EL (cell line): ENCODE measurements at places on chromosomes 1 and 21.
A peak's percentile ranks its signal among the peaks of the same experiment; 100 is the strongest.

DNA sequence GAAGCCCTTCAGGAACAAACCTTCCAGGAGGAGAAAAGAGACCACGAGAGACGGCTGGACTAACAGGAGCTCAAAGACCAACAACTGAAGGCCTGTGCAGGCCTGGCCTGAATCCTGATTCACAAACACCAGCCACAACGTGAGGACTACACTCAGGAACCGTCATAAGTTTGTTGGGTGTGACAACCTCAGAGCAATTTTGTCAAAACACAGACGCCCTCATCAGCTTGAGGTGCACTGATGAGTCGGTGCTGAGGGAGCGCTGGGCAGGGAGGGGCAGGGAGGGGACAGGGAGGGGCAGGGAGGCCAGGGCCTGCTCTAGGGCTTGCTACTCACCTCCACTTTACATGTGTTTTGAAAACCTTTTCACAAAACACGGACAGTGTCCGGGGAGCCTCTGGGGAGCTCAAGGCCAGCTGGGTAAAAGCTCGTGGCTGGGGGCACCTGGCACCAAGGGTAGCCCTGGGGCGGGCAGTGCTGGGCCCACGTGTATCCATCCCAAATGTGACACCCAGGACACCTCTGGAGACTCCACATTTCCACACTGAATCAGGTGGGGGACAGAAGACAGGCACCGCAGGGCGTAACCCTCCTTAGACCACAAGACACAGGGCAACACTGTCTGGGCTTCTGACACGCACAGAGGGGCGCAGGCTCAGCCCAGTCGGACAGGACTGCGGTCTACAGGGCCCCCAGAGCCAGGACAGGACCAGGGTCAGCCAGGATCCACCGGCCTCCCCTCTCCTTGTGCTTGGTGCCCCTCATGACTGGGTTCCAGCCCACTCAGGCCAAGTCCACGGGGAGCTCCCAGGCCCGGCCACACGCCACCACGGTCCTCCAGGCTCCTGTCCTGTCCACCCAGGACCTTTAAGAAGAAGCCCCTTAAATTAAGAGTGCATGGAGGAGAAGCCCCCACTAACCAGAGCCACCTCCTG lies 16.5 kb downstream of the LSS start:
- no peak for DNase-seq

GRCh38 chr1:93328809-93329760 lies 16.6 kb upstream of the DR1 start:
- DNase-seq, result peak; percentile 47

GRCh38 chr1:109214695-109215623 lies 1.2 kb downstream of the SARS1 start:
- peak; percentile 92 for DNase-seq

DNA sequence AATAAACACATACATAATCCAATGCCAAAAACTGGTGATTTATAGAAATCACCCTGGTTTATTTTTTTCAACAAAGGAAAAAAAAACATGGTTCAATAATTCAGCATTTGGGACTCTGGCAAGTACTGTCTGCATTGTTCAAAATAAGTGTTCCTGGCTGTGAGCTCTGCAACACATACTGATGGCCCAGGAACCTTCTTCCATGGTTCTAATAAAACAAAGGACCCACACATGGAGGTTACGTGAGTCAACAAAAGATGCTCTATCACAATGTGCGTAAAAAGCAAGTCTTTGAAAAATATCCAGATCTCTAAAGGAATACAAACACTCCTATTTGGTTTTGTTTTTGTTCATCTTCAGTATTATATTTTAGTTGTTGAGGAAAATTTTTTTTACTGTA lies 37.9 kb upstream of the C1orf198 start:
- no peak for DNase-seq

DNA sequence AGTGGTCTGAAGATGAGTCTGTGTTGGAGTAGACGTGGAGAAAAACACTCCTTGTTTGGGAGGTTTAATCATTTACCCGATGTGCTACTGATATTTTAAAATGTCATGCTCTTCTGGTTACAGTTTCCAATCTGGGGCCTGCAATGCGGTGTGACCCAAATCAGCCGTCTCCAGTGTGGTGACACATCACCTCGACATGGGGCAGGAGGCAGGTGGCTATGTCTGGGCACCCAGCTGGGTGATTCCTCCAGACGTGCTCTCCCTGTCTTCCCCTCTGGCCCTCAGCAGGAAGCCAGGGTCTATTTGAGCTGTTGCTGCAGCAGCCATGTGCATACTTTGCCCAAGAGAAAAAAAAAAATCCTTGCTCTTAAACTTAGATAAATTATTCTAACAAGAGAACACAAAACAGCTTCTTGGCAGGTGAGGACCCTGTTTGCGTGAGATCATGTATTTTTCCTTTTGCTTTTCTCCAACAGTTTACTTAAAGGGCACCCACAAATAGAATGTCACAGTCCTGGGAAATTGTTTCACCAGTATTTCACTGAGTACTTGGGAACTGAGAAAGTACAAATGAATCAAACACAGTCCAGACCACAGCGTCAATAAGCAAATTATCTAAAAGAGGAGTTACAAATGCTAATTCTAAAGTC lies 38.9 kb upstream of the MAP10 start:
- DNase-seq, result no peak

DNA sequence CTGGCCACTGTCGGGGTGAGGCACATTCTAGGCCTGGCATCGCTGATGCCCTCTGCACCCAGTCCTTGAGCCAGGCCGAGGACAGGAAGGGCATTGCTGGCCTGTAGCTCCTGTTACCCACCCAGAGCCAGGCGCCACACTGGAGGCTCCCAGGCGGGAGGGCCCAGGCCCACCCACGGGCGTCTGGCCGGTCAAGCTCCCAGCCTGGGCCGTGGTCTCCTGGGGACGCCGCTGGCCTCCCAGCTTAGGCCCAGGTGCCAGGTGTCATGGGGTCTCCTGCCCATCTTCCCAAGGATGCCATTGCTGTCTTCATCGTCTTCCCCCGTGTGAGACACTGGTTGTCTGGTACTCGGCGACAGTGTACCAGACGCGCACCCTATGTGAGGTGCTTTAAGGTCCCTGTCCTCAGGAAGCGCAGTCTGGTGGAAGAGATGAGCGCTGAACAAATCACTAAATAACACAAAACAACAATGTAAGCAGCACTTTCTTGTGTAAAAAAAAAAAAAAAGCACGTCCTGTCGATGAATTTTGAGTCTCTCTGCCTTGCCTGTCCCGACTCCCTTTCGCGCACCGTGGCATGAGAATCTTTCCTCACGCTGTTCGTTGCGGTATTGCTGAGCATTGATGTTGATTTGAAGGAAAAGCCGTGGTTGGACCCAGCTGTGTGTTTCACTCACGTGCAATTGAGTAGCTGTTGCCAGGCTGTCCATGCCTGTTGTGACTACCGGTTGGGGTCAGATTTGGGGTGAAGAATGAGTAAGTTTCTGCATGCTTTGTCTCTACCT lies 27.0 kb upstream of the TRAPPC10 start:
- no peak for DNase-seq

- peak; percentile 9 for DNase-seq
Measured at GRCh38 chr1:92736395-92736794, 48.5 kb downstream of the EVI5 start.

- DNase-seq, result no peak
Measured at GRCh38 chr21:43692949-43693348, 26.0 kb upstream of the PDXK start.

GRCh38 chr1:51941528-51941927 lies 49.0 kb downstream of the RAB3B start:
- DNase-seq, result peak; percentile 20

DNA sequence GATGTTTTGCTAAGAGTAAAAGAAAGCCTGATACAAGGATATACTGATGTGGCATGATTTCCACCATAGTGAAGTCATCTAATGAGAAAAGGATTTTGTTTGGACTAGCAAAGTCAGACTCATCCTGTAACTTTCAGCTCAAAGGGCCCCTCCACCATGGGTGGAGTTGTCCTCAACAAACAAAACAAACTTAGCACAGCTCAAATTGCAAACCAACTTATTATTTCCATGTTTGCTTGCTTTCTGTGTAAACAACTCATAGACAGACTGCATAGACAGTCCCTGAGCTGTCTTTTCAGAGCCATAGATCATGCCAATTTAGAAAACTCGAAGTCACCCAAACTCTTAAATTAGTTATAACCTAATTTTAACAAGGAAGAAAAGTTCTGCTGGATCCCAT lies 69.4 kb upstream of the VAV3 start:
- DNase-seq, result no peak

- peak; percentile 100 for DNase-seq
Measured at GRCh38 chr21:34836103-34836932, 167.5 kb downstream of the CLIC6 start.

GRCh38 chr1:240104672-240105071 lies 13.0 kb downstream of the FMN2 start:
- peak; percentile 74 for DNase-seq

- no peak for DNase-seq
Measured at GRCh38 chr1:34362949-34363348, 186.2 kb downstream of the C1orf94 start.

- DNase-seq, result no peak
Measured at GRCh38 chr1:22491995-22492715, 40.5 kb downstream of the ZBTB40 start.

DNA sequence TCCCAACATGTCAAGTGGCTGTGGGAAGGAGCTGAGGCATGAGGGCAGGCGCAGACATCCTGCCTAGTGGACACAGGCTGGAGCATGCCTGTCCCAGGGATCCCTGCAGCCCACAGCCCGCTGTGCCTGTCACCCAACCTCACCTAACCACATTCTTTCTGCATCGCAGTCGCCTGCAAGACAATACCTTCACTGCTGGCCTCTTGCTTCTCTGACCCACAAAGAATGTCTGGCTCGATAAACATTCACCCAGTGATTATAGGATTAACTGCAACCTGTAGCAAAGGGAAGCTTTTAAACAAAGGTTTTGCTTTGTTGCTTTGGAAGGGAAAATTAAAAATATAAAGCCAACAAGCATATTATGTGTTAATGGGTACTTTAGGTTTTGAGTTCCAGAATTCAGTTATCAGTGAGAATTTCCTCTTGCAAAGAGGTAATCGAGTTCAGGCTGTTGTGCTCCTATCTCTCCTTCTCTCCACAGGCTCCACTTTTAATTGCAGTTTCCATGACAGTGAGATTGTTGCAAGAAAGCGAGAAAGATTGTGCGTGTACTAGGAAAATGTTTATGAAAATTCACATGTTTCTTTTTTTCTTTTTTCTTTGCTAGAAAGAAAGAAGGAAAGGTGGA lies 40.0 kb upstream of the ZNF648 start:
- DNase-seq, result no peak

DNA sequence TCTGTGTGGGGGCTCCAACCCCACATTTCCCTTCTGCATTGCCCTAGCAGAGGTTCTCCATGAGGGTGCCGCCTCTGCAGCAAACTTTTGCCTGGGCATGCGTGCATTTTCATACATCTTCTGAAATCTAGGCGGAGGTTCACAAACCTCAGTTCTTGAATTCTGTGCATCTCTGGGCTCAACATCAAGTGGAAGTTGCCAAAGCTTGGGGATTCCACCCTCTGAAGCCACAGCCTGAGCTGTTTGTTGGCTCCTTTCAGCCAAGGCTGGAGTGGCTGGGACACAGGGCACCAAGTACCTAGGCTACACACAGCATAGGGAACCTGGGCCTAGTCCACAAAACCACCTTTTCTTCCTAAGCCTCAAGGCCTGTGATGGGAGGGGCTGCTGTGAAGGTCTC lies 235.3 kb downstream of the PDE4B start:
- no peak for DNase-seq

- peak; percentile 7 for DNase-seq
Measured at GRCh38 chr1:223665592-223666312, at the start of gene CAPN8. Gene CAPN8, minus strand, starts transcription at chr1:223665701. Its CDS starts 55 bp downstream, at chr1:223665646.

DNA sequence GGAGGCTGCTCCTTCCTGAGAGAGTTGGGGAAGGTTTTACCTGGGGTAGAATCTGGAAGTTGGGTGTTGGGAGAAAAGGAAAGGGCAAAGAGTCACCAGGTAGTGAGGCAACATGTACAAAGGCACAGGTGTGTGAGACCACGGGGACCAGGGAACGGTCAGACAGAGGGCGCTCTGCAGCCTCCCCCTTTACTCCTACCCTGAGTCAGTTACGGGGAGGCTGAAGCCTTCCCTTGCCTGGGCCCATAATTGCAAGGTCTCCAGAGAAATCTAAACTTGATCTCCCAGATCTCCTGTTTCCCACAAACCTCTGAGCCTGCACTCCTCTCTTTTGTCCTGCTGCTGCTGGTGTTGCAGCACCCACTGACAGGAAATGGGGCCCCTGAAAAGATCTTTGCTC lies 22.0 kb downstream of the CCN1 start:
- DNase-seq, result no peak

- peak; percentile 47 for DNase-seq
Measured at GRCh38 chr21:32611471-32611997, 643 bp downstream of the CFAP298 start.

- DNase-seq, result no peak
Measured at GRCh38 chr21:25562660-25563059, 44.6 kb downstream of the MRPL39 start.

- peak; percentile 15 for DNase-seq
Measured at GRCh38 chr1:61253059-61253735, 170.8 kb downstream of the NFIA start.

GRCh38 chr1:76759950-76760349 lies 107.3 kb upstream of the ST6GALNAC5 start:
- DNase-seq, result peak; percentile 61

- peak; percentile 19 for DNase-seq
Measured at GRCh38 chr1:29237852-29238619, 1.7 kb downstream of the PTPRU start.

- no peak for DNase-seq
Measured at GRCh38 chr1:38815903-38816627, 43.5 kb downstream of the RRAGC start.

DNA sequence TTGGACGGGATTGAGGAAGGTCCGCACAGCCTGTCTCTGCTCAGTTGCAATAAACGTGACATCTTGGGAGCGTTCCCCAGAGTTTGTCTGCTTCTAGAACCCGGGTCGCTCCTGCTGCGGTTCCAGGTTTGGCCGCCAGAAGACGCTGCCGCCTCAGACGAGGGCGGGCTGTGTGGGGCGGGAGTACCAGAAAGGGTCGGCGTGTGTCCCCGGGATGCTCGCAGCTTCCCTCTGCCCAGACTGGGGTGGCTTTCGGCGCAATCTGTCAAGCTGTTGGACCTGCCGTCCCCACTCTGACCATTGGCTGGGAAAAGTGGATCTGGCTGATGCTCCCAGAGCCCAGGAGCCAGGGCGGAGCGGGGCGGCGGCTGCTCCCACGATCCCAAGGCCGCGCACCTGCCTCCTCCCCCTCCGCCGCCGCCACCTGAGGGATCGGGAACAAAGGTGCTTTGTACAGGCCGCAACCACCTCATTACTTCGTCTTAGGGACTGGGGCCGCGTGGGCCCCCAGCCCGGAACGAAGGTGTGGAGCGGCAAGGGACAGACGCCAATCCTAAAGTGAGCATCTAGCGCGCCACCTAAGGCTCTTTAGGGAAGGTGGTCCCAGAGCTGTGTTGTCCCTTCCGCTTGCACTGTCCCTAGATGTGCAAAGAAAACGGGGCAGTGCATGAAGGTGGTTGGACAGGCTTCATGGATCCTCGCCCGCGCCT lies 683 bp upstream of the EFNA4 start:
- DNase-seq, result peak; percentile 33

GRCh38 chr1:207284209-207284897 lies 37.1 kb upstream of the CD55 start:
- no peak for DNase-seq

GRCh38 chr1:158257888-158258287 lies 3.7 kb downstream of the CD1A start:
- DNase-seq, result no peak
